ENCODE measurements at places on chromosomes 1 and 21.

DNA sequence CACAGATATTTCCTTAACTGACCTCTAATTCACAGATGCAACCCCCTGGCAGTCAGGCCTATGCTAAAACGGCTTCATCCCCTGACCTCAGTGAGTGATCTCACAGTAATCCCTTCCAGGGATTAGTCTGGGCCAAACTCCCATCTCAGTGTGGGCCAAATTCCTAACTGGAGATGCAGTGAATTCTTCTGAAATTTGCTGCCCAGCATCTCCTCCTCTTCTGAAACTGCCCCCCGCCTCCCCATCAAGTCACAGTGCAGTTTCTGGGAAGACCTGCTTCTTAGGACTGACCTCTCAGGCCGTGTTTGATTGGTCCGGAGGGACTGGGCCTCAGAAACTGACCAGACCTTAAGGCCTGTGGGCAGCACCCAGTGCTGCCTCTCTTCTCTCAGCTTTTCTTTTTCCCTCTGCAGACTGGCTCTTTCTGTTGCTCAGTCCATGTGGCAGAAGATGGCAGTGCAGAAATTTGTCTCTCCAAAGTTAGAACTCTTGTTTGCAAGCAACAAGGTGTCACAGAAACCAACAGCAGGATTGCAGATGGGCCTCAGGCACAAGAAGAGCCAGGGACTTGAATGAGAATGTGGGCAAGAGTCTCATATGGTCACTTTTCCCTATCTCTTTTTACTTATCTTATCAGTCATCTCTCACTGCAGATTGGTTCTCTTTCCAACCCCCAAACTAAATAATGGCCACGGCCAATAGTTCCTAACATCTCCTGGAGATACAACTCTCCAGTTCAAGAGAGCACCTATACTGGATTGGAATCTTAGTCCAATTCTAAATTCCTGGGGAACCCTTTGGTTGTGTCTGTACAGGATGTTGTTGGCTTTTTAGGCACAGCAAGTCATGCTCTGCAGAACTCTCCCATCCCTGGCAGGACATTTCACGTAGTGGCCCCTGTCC, 95.5 kb upstream of the RALGPS2 start:
- DNase-seq, result no peak

- DNase-seq, result no peak
Observed at GRCh38 chr1:25031966-25032667, 102.0 kb upstream of the RUNX3 start.

- DNase-seq, result no peak
Observed at GRCh38 chr1:229273507-229274232, 2.8 kb downstream of the RAB4A start.

- peak; percentile 72 for DNase-seq
Observed at GRCh38 chr1:72283307-72284083, 1.2 kb upstream of the NEGR1 start.

GRCh38 chr1:227603327-227603726, 40.0 kb downstream of the ZNF678 start:
- no peak for DNase-seq

DNA sequence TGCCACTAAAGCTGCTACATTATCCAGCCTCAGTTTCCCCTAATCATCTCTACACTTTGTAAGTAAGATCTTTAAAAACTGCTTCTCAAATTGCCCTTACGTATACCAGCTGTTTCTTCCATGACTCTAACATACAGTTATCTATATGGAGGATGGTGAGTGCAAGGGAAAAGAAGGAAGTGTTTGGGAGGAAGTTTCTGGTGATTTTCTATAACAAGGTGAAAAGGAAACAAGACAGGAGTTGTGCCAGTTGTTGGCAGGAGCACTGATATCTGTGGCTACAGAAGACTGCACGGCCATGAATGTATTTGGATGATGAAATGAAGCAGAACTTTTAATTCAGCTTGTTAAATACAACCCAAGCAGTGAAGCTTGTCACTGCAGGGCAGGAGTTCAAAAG, 32.3 kb upstream of the NHLH2 start:
- DNase-seq, result no peak

DNA sequence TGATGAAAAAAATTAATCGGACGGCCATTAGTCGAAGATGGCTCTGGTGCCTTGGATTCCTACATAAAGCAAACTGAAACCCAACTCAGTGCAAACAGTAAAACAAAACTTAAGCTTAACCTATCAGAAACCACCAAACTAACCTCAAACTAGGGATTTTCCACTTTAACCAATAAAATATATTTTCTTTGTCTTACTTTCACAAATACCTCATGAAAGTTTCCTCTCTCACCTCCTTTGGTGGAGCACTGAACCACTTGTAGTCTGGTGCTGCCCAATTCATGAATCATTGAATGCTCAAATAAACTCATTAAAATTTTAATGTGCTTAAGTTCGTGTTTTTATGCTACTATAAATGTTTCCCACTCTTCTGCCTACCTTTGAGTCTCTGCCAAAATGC, 7.0 kb downstream of the ADORA3 start:
- DNase-seq, result no peak

- no peak for DNase-seq
Observed at GRCh38 chr1:217230412-217230811, 400.5 kb downstream of the GPATCH2 start.

DNA sequence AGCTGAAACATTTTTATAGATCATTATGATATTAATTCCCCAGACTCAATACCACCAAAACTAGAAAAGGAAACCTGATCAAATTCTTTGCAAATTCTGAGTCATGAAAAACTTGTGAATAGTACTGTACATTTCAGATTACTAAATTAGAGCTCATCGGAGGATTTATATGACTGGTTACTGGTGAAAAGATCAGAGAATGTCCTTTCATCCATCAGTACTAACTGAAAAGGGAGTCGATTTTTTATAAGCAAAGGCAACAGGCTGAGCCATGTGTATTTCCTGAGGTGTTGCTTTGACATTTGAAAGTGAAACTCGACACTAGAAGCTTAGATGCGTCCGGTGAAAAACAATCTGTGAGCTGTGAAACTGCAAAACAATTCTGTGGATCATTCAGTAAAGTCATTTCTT, 155.7 kb downstream of the TNFSF18 start:
- no peak for DNase-seq

DNA sequence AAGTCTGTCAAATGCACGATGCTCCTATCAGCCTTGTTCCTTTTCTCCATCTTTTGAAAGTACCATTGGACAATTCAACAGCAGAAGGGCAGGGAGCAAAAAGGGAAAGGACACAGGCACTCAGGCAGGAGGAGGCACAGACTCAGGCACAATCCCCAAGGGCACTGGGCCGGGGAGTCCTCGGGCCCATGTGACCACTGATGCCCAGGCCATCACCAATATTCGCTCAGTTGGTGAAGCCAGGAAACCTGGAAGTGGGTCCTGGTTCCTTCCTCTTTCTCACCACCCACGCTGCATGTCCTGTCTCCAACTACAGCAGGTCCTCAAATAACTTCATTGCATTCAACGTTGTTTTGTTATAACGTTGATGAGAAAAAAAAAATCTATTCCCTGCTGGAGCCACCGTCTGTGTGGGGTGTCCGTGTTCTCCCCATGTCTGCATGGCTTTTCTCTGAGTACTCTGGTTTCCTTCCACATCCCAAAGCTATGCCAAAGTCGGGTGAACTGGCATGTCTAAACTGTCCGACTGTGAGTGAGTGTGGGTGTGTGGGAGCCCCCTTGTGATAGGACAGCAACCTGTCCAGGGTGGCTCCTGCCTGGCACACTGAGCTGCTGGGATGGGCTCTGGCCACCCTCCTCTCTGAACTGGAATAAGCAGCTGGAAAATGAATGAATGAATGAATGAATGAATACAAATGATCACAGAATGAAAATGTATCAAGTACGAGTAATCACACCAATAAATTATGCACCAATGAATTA, 12.5 kb downstream of the NID1 start:
- DNase-seq, result no peak

- DNase-seq, result no peak
Observed at GRCh38 chr1:169110689-169111447, 4.4 kb downstream of the ATP1B1 start.

DNA sequence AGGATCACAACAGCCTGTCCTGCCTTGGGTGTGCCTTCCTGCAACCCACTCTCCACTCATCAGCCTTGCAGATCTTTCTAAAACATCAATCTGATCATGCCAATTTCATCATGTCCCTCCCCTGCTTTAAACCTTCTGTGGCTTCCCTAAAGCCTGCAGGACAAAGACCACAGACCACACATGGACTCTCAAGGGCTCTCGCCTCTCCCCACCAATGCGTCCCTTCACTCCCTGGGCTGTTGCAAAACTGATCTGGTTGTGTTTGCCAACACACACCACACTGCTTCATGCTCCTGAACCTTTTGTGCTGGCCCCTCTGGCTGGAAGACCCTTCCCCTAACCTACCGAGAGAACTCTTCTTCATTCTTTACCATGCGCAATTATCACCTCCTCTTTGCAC, 72.4 kb downstream of the ITPKB start:
- no peak for DNase-seq

GRCh38 chr1:3891329-3891865, 8.7 kb downstream of the C1orf174 start:
- DNase-seq, result no peak

DNA sequence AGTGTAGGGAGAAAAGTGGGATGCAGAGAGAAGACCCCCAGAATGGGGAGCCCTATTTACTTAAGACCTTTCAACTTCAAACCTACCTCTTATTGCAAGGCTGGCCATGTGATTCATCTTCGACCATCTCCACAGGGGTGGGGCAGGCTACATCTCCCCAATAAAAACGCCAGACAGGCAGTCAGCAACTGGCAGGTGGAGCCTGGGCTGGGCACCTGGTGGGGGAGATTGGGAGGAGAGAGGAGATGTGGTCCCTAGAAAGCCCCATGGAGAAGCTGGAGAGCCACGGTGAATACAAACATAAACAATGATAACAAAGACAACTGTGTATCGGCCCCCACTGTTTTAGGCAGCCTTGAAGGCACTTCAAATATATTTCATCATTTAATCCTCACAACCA, 336.7 kb upstream of the PROX1 start:
- DNase-seq, result no peak

DNA sequence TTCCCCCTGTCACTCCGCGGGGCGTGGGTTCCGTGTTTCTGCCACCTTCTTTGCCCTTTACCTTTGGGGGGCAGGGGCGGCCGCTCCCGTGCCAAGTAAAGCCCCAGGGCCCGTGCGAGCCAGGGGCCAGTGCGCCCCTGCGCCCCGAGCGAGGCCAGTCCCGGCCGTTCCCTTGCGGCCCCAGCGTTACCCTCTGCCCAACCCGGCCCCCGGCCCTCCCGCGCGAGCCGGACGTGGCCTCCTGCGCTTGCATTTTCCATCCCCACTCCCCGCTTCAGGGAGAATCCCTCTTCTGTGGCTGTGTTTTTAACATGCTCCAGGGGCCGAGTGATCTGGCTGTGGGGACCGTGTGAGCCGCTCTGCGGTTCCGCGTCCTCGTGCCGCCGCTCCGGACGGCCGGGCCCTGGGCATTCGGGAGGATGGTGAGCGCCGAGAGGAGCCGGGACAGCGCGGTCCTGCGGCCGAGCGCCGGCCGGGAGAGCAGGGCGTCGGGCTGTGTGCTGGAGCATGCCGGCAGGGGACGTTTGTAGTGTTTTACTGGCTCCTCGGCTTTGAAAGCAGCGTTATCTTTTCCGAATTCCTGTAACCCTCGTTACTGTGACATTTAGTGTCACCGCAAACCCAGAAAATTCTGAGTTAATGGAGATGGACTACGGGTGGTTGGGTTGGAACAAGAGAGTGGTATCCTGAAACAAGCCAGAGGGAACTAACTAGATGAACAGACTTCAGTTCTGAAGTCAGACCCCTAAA, 1.0 kb downstream of the GALNT2 start:
- peak; percentile 74 for DNase-seq

GRCh38 chr1:160877221-160877620, 7.8 kb downstream of the ITLN1 start:
- no peak for DNase-seq

GRCh38 chr1:17682400-17682799, 72.7 kb upstream of the ACTL8 start:
- peak; percentile 82 for DNase-seq

DNA sequence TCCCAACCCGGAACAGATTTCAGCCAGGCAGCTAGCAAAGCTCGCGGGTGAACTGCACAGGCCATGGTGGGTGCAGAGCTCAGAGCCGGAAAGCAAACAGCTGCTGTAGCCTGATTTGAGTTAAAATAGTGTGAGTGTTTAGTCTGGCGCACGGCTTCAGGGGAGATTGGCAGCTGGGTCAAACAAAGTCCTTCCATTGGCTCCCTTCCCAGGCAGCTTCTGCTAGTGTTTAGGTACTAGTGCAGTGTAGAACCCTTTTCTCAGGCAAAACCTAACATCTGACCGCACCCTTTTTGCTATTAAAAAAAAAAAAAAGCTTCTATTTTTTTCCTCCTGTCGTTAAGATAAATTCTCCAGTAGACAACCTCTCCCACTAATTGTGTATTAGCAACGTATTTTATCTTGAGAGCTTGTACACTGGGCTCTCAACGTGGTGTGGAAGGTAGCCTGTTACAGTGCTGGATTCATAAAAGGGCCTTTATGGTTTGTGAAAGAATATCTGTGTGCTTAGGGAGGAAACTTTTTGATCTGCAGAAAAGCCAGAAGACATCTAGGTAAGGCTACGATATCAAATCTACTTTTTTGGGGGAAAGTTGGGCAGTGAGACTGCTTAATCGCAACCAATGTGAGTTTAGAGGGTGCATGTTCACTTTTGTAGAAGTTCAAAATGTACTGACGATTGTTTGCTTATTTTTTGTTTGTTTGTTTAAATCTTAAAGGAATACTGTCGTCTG, 689.6 kb downstream of the USP25 start:
- DNase-seq, result no peak

GRCh38 chr1:102628109-102628613, 480.2 kb downstream of the COL11A1 start:
- no peak for DNase-seq

- peak; percentile 49 for DNase-seq
Observed at GRCh38 chr1:45543581-45544417, 6.8 kb upstream of the AKR1A1 start.

DNA sequence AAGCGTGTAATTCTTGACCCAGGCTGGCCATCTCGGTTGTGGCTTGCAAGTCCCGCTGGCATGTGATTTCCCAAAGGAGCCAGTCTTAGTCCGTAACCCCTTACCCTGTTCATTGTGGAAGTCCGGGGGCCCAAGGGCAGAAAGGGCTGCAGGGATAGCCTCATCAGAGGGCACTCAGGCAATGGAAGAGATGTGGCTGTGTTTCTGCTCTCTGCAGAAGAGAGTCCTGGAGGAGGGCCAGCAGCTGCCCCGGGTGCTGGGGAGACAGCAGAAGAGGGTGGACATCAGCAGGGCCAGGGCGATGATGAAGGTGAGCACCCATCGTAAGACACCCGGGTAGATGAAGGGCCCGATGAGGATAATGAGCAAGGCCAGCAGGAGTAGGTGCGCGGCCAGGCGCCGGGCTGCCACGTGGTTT, 830 bp downstream of the RNF186 start:
- DNase-seq, result no peak

DNA sequence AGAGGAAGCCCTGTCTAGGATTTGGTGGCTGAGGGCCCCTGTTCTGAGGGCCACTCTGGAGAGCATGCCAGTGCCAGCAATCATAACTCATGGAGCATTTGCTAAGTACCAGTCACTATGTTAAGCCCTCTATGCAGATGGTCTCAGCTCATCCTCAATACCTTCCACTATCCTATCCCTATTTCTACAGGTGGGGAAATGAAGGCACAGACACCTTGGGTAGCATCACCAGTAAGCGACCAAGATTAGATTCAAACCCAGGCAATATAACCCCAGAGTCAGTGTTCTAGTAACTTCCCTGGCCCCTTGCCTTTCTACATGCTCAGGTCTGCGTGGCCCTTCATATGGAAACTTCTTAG, 7.9 kb upstream of the NBPF1 start:
- no peak for DNase-seq

GRCh38 chr21:27614231-27614630, 647.3 kb upstream of the ADAMTS5 start:
- no peak for DNase-seq

Measured in islet precursor cell (in vitro differentiated cells).